ENCODE measurements at places on chromosomes 4 and X. TPM values are rescaled to one million over a fixed set of nuclear protein-coding genes. Genes with fewer than 3 reads are reported as not detected.

Gene SYN1
- 2.0 TPM for total RNA-seq

Gene ADH4
- not detected for total RNA-seq

Gene EGF
- 3.7 TPM for total RNA-seq

Gene PPP1R2C
- not detected for total RNA-seq

GRCh38 chr4:147865926-147866325 lies 134.0 kb downstream of the ARHGAP10 start:
- H3K36me3 ChIP-seq: no peaks in the 10 kb centered on the region
- H3K4me1 ChIP-seq: no peaks in the 10 kb centered on the region
- H3K27ac ChIP-seq: no peak overlapping the region

DNA sequence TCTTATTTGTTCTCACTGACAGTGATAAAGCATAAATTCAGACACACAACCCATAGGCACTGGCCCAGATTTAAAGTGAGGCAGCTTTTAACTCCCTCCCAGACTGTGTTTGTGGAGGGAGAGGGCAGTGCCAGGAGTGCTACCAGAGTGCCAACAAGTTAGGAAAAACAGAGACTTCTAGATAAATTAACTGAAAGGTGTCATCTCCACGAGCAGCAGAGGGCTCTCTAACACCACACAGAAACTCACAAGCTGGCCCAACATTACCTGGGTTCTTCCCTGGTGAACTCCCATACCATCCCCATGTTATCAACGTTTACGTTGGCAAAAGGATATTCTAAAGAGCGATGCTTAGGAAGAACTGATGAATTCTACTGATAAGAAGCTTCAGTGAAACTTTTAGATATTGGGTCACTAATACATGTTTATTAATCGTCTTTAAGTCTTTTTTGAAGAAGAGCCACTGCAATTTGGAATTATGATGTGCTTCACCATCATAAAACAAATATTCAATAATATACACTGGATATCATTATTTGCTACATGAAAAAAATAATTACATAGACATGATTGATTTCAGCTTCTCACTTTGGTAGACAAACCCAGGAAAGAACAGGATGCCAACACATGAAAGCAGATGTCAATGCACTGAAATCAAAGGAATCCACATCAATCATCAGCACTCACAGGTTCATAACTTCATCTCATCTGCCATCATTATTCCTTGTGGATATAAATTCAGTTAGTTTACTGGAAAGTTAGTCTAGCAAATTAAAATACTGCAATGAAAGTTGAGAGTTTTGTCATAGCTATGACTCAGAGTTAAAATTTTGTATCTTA lies 121.2 kb upstream of the NAP1L5 start:
- H3K36me3 ChIP-seq: no peaks in the 10 kb centered on the region
- H3K27ac ChIP-seq: no peak overlapping the region
- no peaks in the 10 kb centered on the region for H3K27me3 ChIP-seq
- no peak overlapping the region for H3K4me3 ChIP-seq
- peaks cover 32% of the 10 kb centered on the region for H3K4me1 ChIP-seq

DNA sequence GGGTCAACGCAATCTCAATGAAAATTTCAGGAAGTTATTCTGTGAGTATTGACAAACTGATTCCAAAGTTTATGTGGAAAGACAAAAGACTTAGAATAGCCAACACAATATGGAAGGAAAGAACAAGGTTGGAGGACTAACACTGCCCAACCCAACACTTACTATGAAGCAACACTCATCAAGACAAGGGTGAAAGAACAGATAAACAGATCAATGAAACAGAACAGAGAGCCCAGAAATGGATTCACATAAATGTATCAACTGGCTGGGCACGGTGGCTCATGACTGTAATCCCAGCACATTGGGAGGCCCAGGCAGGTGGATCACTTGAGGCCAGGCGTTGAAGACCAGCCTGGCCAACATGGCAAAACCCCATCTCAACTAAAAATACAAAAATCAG lies 41.2 kb downstream of the FRYL start:
- no peaks in the 10 kb centered on the region for H3K27me3 ChIP-seq
- no peaks in the 10 kb centered on the region for H3K36me3 ChIP-seq
- no peak overlapping the region for H3K4me3 ChIP-seq
- H3K27ac ChIP-seq: no peak overlapping the region
